ENCODE measurements at places on chromosomes 2 and 18.

- DNase-seq = no peak
Measured at GRCh38 chr2:170022692-170023091, 155.3 kb upstream of the MYO3B start.

GRCh38 chr2:220506466-220506865, 879.0 kb downstream of the SLC4A3 start:
- no peak for DNase-seq

DNA sequence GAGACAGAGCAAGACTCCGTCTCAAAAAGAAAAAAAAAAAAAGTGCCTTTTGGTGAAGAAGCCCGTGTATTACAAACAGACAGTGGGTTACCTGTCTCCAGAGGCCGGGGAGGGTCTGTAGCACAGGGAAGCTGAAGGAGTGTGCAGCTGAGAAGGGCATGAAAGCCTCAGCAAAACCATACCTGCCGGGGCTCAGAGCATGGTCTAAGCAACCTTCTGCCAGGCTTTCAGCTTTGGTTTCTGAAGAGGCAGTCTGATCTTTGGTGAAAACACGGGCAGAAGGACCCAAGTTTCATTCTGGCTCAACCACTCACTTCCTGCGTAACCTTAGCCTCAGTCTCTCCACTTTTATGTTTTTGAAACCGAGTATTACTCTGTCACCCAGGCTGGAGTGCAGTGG, 21.5 kb downstream of the SH2D6 start:
- no peak for DNase-seq

GRCh38 chr2:219290381-219291171, 11.4 kb downstream of the DNAJB2 start:
- no peak for DNase-seq

DNA sequence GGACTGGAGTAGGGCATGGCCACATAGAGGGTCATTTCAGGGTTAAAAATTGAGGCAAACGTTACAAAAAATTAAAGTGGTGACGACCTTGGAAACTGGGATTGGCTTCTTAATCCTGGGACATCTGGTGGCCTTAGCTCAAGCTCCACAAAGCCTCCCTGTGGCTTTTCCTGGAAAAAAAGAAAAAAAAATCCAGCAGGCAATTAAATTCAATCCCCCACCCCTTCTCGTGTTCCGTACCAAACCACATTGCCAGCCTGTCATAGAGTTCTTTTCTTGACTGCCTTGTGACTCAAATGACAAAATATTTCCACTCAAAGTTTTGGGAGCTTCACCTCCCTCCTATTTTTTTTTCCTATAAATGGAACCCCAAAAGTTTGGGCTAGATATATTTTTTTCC, 195.6 kb downstream of the HRH4 start:
- no peak for DNase-seq

DNA sequence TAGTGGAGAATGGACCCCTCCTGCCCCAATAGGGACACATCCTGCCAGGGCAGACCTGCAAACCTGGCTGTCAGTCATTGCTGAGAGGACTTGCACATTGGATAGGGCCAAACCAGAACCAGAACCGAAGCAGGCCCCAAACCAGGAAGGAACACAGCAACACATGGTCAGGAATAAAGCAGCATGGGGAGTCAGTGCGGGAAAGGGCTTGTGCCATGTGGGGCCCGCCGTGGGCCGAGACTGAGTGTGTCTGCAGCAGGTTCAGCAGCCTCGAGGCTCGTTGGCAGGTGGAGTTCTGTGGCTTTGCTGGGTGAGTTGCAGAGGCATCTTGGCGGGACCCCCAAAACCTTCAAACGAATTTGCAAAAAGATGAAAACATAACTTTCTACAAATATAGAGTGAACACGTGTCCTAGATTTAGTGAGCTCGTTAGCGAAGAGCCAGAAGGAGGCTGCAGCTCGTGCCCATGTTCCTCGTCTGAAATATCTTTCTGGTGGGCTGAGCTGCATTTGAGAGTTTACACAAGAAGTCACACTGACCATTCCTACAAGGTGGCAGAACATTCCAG, 44.9 kb upstream of the LDLRAD4 start:
- no peak for DNase-seq

DNA sequence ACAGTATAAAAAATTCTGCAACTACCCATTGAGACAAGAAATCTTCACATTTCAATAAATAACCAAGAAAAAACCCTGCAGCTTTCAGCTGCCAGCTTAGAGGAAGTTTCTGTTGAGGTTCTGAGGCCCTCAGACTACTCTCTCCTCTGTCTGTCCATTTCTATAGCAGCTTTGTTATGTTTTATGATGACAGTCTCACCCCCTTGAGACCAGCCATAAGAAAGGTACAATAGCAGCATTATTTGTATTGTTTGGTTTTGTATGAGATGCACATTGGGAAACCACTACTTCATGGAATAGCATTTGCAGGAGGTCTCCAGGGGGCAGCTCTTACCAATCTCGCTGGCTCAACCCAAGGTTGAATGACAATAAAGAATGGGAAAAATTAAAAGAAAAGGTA, 334.6 kb upstream of the VRK2 start:
- DNase-seq = no peak

- DNase-seq = no peak
Measured at GRCh38 chr2:118048401-118048800, 34.5 kb upstream of the CCDC93 start.

DNA sequence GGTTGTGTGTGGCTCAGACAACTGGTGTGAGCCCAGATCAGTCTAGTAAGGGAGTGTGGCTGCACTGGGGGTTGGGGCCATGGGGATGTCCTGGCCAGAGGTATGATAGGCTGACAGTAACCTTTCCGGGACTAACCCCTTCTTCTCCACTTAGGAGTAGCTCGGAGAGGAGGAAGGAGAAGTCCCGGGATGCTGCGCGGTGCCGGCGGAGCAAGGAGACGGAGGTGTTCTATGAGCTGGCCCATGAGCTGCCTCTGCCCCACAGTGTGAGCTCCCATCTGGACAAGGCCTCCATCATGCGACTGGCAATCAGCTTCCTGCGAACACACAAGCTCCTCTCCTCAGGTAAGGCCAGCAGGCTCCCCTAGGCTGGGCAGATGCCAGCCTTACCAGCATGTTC, 49.5 kb downstream of the EPAS1 start:
- no peak for DNase-seq

DNA sequence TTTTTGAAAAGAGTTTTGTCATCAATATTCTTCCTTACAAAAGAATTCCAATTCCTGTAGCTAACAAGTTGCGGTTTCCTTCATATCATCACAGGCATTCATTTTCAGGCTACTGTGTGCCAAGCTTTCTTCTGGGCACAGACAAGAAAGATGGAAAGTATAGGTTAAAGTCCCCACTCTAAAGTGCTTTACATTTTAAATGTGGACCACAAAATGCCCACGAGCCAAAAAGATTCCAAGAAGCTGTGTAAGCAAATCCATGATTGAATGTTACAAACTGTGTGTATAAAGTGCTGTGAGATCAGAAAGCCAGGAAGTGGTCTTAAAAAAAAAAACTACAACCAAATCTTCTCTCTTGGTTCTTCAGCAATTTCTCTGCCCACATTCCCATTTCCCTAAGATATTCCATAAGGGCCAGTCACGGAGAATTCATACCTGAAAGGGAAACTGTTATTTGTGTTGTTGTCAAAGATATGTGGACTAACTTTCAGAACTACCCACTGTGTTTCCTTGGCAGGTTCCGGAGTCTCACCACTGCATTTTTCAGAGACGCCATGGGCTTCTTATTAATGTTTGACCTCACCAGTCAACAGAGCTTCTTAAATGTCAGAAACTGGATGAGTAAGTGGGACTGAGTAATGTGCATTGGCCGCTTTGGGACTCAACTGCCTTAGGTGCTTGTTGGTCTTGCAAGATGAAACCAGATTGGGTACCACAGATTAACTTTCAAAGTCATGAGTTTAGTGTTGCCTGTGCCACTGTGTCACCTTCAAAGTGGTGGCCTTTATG, 55.7 kb downstream of the RAB27B start:
- DNase-seq = no peak

Measured in stimulated activated CD8-positive, alpha-beta memory T cell treated with anti-CD3 and anti-CD28 coated beads, Interleukin-4, amount 100 ng/mL, for 24 hours (primary cell).